ENCODE measurements at places on chromosomes 13 and 19. TPM values are rescaled to one million over a fixed set of nuclear protein-coding genes. Genes with fewer than 3 reads are reported as not detected.

The ZNF136 gene
- total RNA-seq = 7.0 TPM

The C19orf33 gene
- not detected for total RNA-seq

The KLK4 gene
- total RNA-seq = not detected

The LIM2 gene
- total RNA-seq = not detected

The PLVAP gene
- total RNA-seq = 0.50 TPM

The ZNF442 gene
- total RNA-seq = 4.6 TPM

The ACP7 gene
- total RNA-seq = 0.87 TPM

The SMIM24 gene
- total RNA-seq = not detected

The NXNL1 gene
- total RNA-seq = not detected

The TSEN34 gene
- 76.0 TPM for total RNA-seq

The ZNF69 gene
- 2.9 TPM for total RNA-seq

The ZNF729 gene
- under 0.01 TPM for total RNA-seq

The ZNF28 gene
- 17.6 TPM for total RNA-seq

The RNF17 gene
- not detected for total RNA-seq

The LGI4 gene
- under 0.01 TPM for total RNA-seq

The CBY2 gene
- not detected for total RNA-seq

The BLOC1S3 gene
- total RNA-seq = 7.5 TPM

The ZNF610 gene
- 1.00 TPM for total RNA-seq

The SLC25A42 gene
- 4.5 TPM for total RNA-seq

The CGB3 gene
- not detected for total RNA-seq

The ABCC4 gene
- 41.4 TPM for total RNA-seq

The NLRP4 gene
- total RNA-seq = not detected

The UNC13A gene
- total RNA-seq = 0.44 TPM

The SIGLEC6 gene
- 0.11 TPM for total RNA-seq

The APOC1 gene
- 1.4 TPM for total RNA-seq

The APOC4 gene
- not detected for total RNA-seq

The OR7G1 gene
- total RNA-seq = not detected

The CD70 gene
- not detected for total RNA-seq

The TEX26 gene
- total RNA-seq = not detected

The ZNF471 gene
- total RNA-seq = 2.3 TPM

The CAB39L gene
- total RNA-seq = 7.0 TPM

The CEACAM8 gene
- not detected for total RNA-seq

The PLEKHJ1 gene
- 61.1 TPM for total RNA-seq

The SERPINE3 gene
- under 0.01 TPM for total RNA-seq

The PALM3 gene
- total RNA-seq = 0.87 TPM

The ZFP28 gene
- total RNA-seq = 10.5 TPM

The ZNF546 gene
- 8.2 TPM for total RNA-seq
